NCI-H1694 (cell line): ENCODE measurements at places on chromosomes 5 and 9.
A peak's percentile ranks its signal among the peaks of the same experiment; 100 is the strongest.

DNA sequence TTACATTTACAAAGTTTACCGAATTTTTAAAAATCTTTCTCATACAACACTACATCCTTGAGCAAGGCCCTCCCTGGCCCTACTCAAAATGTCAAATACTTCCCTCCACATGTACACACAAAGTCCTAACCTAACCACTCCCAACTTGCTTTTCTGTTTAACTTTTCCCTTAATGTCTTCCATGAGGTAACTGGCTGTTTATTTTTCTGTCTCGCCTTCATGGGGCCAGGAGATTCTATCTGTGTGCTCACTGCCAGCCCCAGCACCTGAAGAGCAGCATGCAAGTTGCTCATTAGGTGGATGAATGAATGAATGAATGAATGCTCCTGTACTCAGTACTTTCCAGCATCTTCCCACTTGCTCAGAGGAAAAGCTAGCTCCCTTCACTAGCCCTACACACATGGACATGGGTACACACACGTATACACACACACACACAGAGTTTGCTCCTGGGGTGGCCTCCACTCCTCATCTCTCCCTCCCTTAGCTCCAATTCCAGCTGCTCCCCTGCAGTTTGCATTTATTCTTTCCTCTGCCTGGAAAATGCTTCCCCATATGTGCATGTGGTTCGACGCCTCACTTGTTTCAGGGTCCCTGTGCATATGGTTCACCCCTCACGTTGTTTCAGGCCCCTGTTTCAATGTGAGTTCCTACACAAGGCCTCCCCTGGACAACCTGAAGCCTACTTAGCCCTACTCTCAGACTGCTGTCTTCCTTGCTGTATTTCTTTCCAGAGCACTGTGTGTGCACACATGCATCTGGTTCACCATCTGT lies 165.2 kb downstream of the ROR2 start:
- no peak for DNase-seq

DNA sequence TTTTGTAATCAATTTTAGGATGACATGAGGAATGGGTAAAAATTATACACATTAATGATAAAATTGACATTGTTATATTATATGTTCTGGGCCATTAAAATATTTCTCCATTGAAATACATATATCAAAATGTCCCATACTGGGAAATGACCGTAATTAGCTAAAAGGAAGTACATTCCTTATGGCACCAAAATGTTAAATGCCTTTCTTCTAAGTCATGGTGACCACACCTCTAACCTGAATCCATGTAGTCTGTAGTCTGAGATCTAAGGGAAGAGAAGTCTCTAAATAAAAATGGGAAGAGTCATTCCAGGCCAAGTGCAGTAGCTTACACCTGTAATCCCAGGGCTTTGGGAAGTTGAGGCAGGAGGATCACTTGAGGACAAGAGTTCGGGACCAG lies 10.0 kb upstream of the GDA start:
- DNase-seq: no peak

- peak; percentile 89 for DNase-seq
Observed at GRCh38 chr5:74895906-74896305, 29.7 kb upstream of the FAM169A start.

- DNase-seq: no peak
Observed at GRCh38 chr5:55601204-55601618, 66.4 kb upstream of the PLPP1 start.

DNA sequence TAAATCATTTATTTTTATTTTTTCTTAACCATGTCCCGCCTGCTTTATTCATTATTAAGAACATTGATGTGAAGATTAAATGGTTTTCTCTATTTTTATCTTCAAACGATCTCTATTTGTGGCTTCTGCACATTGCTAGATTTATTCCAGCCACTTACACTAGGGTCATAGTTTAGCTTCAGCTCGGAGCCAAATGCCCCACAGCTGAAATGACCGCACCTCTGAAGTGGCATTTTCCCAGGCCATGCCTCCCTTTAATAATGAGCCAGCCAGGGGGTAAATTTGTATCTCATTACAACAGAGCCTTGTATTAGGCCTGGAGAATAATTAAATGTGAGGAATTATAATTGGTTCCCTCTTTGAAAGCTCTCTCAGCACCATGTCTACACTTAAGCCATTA lies 89.4 kb downstream of the DOCK8 start:
- DNase-seq: no peak

DNA sequence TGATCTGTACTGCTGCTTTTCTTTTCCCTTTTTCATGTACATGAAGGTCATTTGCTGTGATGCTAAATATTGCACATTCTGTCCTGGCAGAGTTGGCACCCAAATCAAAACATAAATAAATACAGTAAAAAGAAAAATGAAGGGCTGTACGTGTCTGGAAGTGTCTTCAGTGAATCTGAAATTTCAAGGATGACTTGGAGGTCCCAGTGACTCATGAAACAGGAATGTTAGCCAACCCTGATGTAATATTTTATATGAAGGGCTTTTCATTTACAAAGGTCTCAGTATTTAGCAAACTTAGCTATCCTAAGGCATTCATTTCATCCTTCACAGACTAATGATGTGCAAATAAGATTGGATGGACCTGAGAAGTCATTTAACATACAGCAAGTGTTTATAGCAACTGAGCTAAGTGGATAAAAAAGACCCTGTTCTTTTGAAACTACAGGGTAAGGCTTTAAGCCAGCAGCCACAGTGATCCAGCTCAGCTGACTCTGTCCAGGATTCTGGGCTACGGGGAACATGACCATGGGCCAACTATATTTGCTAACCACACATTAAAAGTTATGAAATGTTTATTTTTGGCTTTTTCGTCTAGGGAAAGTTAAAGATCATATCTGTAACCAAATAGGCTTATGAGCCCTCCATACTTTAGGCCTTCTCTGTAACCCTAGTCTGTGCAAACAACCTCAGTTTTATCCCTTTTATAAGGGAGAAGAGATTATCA lies 104.0 kb upstream of the DMRTA1 start:
- DNase-seq: no peak

- no peak for DNase-seq
Observed at GRCh38 chr5:60829490-60830266, 14.4 kb downstream of the ELOVL7 start.

DNA sequence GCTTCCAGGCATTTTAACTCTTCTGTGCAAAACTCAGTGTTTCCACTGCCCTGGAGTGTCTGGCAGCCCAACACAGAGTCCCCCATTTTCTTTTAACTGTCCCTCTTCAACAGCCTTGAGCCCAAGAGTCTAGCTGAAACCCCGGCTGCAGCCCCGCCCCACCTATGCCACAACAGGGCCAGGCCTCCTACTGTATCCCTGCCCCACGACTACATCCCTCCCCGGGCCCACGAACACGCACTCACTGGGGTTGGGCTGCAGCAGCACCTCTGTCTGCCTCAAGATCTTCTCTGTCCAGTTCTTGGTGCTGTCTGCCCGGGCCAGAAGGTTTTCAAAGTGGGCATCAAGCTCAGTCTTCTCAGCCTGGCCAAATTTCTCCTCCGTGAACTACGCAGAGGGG lies 6.1 kb downstream of the SH3GLB2 start:
- DNase-seq: no peak

DNA sequence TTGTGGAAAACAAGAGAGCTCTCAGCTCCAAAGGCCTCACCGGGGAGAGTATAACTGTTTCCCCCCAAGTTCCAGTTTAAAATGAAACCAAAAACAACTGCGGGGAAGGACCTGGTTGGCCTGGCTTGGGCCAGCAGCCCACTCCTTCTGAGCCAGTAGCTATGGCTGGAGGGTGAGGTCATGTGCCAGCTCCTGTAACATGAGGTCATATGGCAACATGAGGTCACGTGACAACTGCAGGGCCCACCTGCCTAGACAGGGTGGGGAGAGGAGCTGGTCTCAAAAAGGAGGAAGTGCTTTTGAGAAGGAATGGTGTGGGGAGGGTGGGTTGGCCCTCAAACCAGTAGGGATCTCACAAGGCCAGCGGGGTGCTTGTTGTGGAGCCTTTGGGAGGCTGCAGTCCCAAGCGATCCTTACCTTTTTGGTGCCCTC lies 29.3 kb upstream of the CRB2 start:
- no peak for DNase-seq

- DNase-seq: no peak
Observed at GRCh38 chr5:149616727-149617285, 35.5 kb downstream of the ARHGEF37 start.

DNA sequence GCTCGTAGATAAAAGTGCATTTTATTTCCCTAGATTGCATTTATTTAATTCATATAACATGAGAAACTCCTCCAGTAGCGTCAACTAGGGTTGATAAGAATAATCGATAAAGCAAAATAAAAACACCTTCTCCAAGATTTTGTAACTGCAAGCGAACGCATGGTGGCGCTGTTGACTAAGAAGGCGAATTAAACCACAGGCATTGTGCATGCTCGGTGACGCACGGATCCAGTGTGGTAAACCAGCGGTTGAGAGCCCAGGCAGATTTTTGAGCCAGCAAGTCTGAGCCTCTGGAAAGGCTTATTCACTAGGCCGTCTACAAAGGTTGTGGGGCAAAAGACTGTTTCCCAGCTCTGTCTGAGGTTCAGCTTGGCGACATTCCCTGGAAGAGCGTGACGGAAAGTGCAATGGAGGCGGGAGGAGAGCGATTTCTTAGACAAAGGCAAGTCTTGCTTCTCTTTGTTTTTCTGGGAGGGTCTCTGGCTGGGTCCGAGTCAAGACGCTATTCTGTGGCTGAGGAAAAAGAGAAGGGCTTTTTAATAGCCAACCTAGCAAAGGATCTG lies at the start of gene PCDHB3:
TSS of gene PCDHB3 (plus strand) at position 231 of the 563 bp plus-strand sequence. CDS start at position 408, 177 bp downstream.
- DNase-seq: no peak

DNA sequence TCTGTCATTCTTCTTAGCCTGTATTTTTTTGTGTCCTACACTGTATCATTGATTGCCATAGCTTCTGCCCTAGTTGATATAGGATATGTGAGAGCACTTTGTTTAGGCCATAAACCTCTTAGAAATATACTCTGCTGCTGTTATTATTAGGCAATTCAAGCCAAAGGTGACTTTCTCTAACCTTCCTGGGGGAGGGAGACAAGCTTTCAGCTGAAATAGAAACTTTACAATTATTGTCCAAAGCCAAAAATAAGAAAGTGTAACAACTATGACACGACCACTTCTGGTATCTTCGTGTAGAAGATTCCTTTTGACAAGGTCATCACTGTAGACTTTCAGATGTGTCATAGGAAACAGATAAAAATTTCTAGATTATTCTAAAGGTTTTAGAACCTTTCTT lies 12.2 kb upstream of the CSNK1A1 start:
- no peak for DNase-seq

- DNase-seq: no peak
Observed at GRCh38 chr9:125438506-125439433, 177.1 kb downstream of the GAPVD1 start.

DNA sequence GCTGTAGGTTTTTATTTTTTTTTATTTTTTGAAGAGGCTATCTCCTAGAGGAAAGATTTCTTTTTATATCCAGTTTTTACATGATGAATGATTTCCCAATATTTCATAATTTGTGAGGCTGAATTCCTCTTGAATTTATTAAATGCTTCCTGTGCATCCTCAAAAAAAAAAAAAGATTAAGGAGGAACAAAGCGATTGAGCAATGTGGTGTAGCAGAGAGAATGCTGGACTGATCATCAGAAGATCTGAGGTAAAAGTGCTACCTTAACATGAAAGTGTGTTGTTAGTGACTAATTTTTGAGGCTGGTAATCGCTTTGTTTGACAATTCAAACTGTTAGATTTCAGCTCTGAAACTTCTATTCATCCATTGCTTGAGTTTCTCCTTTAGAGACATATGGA lies 125.1 kb downstream of the ESM1 start:
- no peak for DNase-seq

DNA sequence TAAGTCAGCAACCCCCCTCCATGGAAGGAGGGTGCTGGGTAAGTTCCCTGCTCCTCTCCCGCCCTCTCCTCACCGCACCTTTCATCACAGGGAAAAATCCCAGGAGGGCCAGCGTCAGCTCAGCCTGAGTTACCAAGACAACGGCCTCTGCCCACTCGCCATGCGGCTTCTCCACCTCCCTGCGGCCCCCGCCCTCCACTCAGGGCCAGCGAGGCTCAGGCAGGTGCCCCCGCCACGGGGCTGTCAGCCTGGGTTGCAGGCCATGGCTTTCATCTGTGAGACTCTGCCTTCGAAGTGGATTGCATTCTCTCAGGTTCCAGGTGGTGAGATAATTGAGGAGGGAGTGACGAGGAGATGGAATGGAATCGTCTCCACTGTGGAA lies 27.2 kb upstream of the LAMC3 start:
- DNase-seq: no peak

DNA sequence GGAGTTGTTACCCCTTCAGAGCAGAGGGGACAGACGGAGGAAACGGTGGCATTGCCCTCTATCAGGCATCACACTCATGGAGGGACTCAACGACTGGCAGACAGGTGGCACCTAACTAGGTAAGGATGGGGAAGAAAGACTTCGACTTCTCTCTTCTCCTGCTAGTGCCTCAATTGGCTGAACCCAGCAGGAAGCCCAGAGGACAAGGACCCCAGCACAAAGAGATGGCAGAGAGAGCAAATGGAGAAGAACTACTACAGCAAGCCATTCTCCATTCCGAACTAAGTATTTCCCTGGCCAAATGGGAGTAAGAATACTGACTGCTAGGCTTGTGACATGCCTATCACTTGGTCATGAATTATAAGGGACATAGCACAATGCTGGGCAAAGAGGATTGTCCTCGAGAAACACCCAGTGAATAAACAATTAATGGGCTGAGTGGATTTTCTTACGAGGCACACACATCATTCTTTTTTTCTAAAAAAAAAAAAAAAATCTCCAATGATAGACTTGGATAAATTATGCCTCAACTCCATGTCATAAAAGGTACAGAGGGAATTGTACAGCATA lies 35.3 kb upstream of the CPEB4 start:
- DNase-seq: no peak

DNA sequence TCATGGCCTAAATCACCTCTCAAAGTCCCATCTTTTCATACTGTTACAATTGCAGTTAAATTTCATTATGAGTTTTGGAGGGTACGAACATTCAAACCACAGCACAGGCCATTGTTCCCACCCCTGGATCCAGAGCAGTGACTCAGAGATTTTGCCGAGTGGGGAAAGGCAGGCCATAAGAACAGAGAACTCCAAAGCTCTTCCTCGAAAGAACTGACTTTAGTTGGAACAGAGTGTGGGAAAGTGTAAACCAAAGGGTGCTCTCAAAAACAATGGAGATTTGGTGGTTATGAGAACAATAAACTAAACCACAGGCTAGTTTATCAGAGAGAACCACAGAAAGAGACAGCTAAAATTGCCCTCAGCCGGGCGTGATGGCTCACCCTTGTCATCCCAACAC lies 19.4 kb upstream of the GRPEL2 start:
- no peak for DNase-seq

DNA sequence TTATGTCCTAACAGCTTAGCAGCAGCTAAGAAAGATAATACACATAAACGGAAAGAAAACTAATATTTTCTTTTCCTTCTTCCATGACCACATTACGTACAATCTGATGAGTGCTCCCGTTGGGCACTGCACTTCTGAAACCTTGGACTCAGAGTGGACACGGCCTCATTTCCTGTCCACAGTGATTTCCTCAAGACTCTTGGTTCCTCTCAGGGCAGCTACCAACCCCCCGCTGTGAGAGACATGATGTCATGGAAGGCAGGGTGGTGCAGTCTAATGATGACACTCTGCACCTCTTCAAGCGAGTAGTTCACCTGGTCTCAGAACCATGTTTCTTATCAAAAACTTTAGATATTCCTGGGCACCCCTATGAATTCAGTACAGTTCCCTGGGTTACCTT lies 68.7 kb upstream of the CTSL start:
- no peak for DNase-seq

GRCh38 chr9:117574099-117574498 lies 130.1 kb upstream of the TLR4 start:
- DNase-seq: peak; percentile 27

- no peak for DNase-seq
Observed at GRCh38 chr9:100196215-100196614, 97.2 kb downstream of the INVS start.
